Effector CD4-positive, alpha-beta T cell (primary cell): ENCODE measurements at places on chromosomes 1 and 21.

- no peak for DNase-seq
Observed at GRCh38 chr1:210455840-210456603, 127.3 kb downstream of the HHAT start.

DNA sequence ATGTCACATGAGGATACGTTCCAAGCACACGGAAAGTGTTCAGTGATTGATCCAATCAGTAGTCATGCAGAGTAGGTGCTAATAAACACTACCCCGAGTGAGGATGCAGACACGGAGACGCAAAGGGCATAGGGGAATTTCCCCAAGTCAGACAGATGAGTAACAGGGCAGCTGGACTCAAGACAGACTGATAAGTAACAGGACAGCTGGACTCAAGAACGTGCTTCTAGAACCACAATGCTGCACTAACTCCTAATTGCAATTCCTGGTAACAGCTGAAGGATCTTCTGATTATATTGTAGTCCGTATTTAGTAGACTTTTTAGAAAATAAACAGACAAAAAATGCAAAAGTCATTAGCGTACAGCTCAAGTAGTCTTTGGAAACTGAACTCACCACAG, 1.9 kb upstream of the OR2T10 start:
- DNase-seq: no peak

- no peak for DNase-seq
Observed at GRCh38 chr1:42145764-42146625, 7.2 kb upstream of the GUCA2B start.

DNA sequence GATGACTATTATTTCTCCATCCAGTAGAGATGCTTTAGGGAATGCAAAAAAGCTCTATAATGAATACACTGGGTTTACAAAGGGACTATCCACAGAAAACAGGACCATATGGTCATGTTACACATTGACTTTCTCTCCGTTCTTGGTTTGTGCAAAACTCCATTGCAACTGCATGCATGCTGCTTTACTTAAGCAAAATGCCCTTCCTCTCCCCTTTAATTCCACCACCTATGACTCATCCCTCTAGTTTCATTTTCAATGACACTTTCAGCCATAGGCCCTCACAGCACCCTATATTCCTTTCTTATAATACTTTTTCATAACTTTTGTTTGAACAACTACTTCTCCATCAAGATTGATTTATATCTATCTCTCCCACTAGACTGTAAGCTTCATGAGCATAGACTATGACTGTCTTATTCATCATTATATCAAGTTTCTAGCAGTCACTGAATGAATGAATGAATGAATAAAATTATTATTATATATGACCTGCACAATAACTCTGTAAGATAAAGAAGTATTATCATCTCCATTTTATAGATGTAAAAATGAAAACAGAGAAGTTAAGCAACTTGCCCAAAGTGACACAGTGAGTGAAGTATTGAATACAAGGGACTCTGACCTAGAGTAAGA, 248.9 kb downstream of the PLPP3 start:
- no peak for DNase-seq

GRCh38 chr1:225828706-225829345, 18.9 kb downstream of the EPHX1 start:
- no peak for DNase-seq

GRCh38 chr1:109371341-109371739, 26.4 kb downstream of the SORT1 start:
- DNase-seq: no peak

GRCh38 chr1:43446388-43446740, 7.4 kb downstream of the HYI start:
- no peak for DNase-seq

GRCh38 chr1:161139766-161140165, 7.3 kb upstream of the DEDD start:
- DNase-seq: peak; percentile 35

- no peak for DNase-seq
Observed at GRCh38 chr1:86871001-86871400, 42.9 kb downstream of the SELENOF start.

- DNase-seq: peak; percentile 8
Observed at GRCh38 chr1:88180449-88181108, 503.5 kb upstream of the PKN2 start.

GRCh38 chr1:35561972-35562680, 4.5 kb downstream of the NCDN start:
- DNase-seq: no peak

DNA sequence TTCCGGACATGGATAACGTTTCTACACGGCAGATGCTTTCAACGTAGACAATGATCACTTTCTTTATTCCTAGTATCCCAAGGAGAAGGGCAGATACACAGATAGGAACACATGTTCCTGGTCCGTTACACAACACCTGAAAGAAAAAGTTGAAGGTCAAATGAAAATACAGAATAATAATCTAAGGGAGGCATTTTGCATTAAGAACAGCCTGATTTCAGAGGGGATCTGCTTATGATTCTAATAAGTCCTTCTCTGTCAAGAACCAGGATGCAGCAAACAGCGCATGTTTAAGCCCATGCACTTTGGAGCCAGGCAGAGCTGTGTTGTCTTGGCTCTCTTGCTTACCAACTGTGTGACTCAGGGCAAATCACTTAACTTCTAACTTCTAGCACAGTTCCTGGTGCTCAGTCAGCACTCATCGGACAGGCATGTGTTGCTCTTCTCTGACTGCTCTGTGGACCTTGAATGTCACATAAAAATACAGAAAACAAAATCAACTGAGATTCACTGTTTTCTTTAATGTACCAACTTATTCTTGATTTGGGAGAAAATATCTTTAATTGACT, 56.3 kb upstream of the CNN3 start:
- no peak for DNase-seq

GRCh38 chr1:186187601-186188000, 187.5 kb downstream of the TPR start:
- DNase-seq: no peak

DNA sequence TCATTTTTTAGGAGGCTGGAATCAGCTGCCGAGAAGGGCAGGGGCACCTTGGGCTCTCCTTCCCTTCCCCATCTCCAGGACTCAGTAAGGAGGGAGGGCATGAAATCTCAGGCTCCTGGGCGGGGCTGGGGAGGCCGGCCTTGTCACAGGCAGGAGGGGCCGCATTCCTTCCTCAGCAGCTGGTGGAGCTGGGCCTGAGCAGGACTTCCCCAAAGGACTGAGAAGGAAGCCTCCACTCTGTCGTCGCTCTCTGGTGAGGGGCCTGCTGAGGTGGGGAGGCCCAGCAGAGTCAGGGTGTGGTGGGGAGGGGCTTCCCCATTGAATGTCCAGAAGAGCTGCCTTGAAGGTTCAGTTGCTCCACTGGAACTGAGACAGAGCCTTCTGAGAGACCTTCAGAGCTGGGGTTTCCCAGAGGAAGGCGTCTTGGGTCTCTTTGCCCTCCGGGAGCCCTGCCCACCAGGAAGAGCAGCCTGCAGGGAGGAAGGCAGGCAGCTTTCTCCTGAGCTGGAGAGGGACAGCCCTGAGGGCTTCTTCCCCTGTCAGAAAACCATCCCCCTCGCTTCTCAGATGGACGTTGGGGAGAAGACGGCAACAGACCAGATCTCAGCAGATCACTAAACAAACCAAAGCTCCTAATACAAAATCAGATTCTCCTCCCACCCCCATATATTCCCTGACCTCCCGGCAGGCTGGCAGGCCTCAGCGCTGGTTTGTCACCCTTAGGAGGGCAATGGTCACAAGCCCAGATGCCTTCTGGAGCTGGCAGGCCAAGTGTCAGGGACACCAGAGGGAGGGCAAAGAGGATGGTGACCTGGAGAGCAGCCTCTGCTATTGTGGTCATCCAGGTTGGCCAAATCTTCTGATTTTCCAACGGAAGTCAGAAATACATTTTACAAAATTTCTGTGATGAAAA, 10.7 kb downstream of the KCNA10 start:
- DNase-seq: no peak

DNA sequence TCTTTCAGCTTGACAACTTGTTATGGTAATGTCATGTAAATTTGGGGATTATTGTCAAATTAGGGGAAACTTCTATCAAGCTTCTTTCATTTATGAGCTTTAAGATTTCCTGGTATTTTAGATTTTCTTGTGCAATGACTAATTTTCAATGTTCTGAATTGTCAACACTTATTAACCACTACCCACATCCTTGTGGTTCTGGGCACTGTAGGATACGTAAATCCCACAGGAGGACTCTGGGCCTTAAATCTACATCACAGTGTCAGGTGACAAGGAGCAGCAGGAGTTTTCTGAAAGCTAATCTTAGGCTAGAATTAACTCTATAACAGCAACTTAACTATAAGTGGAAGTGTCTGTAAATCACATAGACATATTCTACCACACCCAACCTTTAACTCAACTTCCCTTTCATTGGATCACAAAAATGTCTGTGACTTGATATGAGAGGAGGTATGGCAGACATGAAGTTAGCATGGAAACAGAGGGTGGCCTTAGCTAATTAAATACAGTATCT, 397.7 kb downstream of the HLX start:
- no peak for DNase-seq

DNA sequence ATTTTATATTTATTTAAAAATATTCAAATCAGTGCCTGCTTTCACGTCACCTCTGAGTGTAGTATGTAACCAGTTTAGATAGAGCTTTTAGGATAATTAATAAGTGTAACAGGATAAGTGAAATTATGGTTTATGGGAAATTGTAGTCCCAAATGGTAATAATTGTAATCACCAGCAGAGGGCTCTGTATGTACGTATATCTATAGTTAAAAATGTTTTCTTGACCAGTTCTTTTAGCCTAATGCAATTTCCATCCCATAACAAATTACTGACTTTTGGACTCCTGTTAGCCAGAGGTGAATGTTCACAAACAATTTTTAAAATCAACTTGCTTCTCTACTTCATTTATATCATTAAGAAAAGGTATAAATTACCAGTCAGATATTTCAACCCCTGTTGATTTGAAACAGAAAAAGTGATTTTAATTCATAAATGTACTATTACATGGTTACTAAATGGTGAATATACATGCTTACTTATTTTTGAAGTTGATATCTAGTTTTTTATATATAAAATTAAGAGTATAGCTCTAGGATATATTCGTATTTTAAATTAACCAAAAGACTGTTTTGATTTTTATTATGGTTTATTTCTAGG, 25.3 kb downstream of the SLC30A7 start:
- DNase-seq: peak; percentile 17

GRCh38 chr1:190169311-190170067, 308.2 kb downstream of the BRINP3 start:
- no peak for DNase-seq

DNA sequence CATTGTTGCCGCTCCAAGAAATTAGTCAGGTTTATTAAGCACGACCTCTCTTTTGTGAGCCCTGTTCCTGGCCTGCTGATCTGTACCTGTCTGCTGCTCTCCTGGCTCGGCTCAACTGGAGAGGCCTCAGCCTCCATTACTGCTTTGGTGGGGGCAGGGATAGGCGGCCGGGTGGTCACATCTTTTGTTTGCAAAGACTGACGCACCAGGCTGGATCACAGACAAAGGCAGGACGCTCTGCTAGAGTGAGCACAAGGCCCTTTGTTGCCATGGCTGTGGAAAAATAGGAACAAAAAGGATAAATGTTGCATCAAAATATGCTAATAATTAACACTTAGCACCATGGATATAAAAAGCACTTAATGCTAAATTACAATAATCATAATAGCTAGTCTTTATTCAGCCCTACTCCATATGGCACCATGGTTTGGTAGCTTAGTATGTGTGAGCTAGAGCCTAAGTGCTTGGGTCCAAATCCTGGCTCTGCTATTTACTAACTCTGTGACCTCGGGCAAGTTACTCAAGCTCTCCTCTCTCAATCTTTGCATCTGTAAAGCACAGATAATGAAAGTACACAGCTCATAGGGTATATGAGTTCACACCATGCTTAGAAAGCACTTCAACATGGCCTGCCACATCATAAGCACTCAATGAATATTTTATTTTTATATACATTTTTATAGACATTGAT, 28.9 kb upstream of the HPDL start:
- no peak for DNase-seq

DNA sequence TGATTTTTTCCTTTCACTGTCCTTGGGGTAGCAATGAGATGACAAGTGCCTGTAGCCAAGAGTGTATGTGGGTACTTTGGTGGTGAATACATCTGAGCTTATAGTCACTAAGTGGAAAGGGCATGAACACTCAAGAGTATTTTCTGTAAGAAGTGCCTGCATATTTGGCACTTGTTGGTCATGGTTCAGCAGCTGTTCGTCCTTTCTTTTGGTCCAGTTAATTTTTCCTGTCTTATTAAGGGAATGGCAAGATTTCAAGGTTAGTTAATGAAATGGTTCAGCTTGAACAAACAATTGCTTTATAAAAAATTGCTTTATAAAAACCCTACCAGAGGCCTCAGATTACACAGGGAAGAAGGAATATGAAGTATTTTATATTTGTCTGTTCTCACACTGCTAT, 48.6 kb upstream of the GPR52 start:
- DNase-seq: no peak
